ENCODE measurements at places on chromosomes 3 and 15.

DNA sequence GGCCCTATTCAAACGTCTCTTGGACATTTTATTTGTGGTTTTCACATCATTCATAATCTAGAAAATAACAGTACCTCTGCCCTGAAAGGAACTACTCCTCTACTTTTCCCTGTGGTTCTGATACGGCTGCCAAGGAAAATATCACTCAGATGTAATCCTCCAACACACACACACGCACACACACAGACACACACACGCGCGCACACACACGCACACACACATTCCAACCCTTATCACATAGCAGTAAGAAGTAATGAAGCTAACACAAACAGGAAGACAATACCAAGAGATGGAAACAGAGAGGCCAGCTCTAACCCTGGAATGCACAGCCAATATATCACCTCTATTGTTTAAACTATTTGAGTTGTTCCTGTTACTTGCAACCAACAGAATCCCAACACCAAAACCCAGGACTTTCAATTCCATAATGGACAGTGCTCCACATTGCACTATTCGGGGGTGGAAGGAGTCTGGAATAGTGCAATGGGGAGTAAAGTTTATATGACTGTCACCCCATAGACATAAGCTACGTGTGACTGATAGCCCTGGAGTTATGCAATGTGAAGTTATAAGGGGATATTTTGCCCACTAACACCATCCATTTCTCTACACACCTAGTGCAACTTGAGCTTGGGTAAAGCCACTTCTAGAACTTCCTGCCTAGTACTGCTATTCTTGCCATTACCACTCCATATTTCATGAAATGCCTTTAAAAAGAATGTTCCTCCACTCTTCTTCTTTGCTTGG is 71.3 kb upstream of the FNDC3B start:
- no peak for DNase-seq

DNA sequence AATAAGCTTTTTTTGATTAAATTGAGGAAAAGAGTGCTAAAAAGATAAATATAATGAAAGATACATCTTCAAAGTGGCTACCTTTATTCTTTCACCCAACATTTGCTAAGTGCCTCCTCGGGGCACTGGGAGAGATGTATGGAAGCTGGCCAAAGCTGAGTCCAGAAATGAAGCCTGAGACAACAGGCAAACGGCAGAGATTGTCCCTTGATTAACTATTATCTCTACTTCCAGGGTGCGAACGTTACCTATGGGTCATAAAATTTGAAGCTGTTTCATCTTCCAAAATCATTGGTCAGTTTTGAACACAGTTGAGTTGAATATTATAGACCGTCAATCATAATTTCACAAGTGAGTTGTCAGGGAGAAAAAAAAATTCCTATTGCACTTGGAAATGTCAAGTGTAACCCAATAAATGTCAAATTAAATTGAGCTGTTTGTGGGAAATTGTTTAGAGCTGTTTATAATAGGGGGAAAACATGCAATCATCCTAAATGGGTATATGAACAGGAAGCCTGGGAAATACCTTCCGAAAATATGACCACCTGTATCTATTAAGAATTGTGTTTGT is 73.9 kb downstream of the SUCLG2 start:
- no peak for DNase-seq

GRCh38 chr15:62068071-62068809 is 1.5 kb downstream of the C2CD4A start:
- peak; percentile 50 for DNase-seq

DNA sequence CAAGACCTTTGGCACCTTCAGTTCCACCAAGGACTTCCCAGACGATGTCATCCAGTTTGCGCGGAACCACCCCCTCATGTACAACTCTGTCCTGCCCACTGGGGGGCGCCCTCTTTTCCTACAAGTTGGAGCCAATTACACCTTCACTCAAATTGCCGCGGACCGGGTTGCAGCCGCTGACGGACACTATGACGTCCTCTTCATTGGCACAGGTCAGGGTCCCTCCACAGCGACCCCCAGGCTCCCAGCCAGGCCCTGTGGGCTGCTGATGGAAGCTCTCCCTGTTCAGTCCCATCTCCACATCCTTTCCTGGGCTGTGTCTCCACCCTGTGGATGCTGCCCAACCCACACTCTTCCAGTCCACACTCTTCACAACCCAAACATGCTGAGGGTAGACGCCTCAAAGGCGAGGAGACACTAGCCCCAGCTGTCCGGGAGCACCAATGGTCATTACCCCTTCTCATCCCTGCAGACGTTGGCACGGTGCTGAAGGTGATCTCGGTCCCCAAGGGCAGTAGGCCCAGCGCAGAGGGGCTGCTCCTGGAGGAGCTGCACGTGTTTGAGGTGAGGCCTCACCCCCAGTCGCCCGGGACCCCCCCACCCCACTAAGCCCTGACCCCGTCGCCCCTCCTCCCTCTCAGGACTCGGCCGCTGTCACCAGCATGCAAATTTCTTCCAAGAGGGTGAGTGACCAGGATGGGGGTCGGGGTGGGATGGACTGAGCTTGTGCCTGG is 4.3 kb upstream of the LSMEM2 start:
- DNase-seq, result peak; percentile 82

- DNase-seq, result peak; percentile 71
These were observed 68.8 kb upstream of the DLG1 start for GRCh38 chr3:197367081-197367780.

GRCh38 chr3:176692966-176693785 is 504.1 kb downstream of the TBL1XR1 start:
- DNase-seq, result no peak

DNA sequence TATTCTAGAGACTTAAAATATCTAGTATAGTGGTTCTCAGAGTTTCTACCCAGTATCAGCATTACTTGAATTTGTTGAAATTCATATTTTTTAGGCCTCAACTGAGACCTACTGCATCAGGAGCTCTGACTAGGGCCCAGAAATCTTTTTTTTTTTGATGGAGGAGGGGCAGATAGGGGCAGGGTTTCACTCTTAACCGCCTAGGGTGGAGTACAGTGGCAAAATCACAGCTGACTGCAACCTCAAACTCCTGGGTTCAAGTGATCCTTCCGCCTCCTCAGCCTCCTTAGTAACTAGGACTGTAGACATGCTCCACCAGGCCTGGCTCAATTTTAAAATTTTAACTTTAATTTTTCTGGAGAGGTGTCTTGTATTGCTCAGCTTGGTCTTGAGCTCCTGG is 36.6 kb downstream of the CHD2 start:
- no peak for DNase-seq

- DNase-seq, result peak; percentile 89
These were observed 66.0 kb downstream of the PDZRN3 start for GRCh38 chr3:73558727-73559075.

DNA sequence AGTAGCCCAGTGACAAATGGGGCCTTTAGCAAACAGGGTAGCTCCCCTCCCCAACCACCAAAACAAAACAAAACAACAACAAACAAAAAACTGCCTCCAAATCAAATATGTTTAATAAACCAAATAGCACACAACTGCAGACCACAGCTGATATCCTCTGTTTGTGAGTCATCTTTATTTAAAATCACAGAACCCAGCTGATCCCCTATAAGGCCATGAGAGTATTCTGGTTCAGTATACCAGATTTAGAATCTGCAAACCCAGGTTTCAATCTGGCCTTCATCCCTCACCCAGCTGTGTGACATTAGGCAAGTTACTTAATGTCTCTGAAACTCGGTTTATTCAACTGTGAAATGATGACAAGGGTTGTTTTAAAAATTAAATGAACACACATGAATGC is 124.5 kb downstream of the SUCLG2 start:
- DNase-seq, result no peak

- DNase-seq, result no peak
These were observed 28.1 kb upstream of the CD200R1L start for GRCh38 chr3:112874725-112875124.

GRCh38 chr3:57654267-57654666 is 38.6 kb downstream of the DENND6A start:
- no peak for DNase-seq

GRCh38 chr3:60298141-60298540 is 953.1 kb downstream of the FHIT start:
- DNase-seq, result no peak

DNA sequence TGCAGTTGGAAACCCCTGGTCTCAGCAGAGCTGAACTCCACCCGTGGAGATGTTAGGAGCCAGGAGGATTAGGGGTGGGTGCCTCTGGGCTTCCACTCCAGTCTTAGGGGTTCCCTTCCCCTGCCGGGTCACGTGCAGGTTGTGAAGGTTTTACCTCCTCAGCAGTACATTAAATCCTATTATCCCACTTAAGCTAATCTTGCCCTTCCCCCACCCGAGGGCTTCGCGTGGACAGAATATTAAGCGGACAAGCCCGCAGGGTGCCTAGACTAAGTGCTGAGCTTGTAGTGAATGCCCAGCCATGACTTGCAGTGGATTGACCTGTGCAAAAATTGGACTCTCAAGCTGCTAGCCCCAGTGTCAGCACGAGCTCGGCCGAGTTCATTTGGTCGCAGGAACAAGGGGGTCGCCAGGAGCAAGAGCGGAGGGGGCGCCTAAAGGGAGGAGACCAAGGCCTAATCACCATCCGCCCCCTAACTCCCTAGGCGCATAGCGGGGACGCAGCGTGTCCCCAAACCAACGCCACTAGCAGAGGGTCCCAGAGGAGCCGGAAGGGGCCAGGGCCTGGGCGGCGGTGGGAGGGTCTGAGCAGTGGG is 498 bp upstream of the SEMA4B start:
- no peak for DNase-seq

GRCh38 chr3:47098910-47099309 is 65.0 kb downstream of the SETD2 start:
- no peak for DNase-seq

GRCh38 chr3:59660852-59661625 is 611.2 kb upstream of the CFAP20DC start:
- DNase-seq, result no peak

DNA sequence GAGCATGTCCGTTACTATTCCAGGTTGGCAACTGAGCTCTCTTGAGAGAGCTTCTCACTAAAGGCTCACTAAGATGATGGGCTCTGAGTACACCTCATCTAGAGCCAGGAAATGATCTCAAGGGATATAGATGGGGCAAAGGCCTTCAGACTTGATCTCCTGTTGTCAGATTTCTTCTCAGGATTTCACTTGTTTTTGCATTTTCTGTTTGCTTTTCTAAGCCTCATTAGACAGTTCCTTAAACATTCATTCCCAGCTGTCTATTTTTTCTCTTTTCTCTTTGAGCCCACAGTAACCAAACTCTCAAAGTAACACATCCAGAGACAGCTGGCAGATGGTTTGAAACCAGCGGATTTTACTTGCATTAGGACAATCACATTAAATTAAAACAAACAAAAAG is 28.4 kb upstream of the ARL8B start:
- DNase-seq, result no peak

- no peak for DNase-seq
These were observed 6.4 kb downstream of the DUT start for GRCh38 chr15:48337607-48338006.

DNA sequence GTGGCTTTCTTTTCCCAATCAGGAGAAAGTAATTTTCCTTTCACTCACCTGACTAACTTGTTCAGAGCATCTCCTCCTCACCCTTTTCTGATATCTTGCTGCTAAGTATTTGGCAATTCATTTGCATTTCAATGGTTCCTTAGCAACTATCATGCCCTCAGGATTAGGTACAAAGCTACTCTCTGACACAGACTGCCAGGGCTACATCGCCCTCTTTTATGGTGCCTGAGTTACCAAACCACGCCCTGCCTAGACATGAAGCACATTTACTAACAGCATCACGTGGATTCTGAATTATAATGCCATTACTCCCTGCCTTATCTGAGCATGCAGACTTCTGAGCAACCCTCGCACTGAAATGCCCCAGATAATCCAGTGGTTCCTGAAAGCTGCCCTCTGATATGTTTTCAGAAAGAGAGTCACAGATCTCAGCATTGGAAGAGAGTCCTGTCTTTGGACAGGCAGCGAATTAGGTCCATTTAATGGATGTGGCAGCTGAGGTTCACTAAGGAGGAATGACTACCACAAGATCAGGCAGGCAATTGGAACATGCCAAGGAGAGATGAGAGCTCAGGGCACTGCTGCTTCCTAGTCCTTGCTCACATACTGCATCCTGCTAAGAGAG is 14.5 kb downstream of the EPHB1 start:
- DNase-seq, result no peak

- no peak for DNase-seq
These were observed 259.7 kb downstream of the RBMS3 start for GRCh38 chr3:29540544-29540943.

GRCh38 chr3:140910860-140911259 is 30.8 kb upstream of the SLC25A36 start:
- DNase-seq, result peak; percentile 36

- no peak for DNase-seq
These were observed 167.0 kb downstream of the AKAP13 start for GRCh38 chr15:85547386-85547785.

DNA sequence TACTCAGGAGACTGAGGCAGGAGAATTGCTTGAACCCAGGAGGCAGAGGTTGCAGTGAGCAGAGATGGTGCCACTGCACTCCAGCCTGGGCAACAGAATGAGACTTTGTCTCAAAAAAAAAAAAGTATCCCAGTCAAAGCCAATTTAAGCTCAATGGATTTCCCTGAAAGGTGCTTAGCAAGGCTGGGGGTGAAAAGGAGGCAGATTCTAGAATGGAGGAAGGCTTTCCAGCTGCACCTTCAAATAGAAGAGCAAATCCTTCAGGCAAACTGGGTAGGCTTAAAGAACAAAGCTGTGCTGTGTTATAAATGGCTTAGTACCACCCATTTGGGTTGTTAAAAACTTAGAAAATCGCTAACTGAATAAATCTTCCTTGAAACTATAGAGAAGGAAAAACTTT is 3.0 kb upstream of the IFT57 start:
- no peak for DNase-seq

- DNase-seq, result peak; percentile 89
These were observed 40.7 kb downstream of the LDHAL6B start for GRCh38 chr15:59247364-59247763.

DNA sequence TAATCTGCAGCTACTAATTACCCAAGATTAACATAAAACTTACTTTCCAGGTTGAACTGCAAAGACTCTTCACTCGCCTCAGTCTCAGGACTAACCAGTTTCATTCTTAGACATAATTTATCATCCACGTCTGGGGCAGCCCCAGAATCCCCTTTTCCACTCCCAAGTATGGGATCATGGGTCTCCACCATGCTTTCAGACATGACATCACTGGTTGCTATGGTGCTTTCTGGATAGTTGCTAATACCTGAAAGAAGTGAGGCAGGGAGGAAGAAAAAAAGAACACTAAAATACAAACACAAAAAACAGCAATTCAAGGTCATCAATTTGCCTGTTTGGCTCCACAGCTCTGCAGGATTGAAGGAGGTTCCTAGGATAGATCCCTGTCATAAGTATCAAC is 46.6 kb downstream of the TP53BP1 start:
- no peak for DNase-seq

GRCh38 chr3:45690336-45691035 is 1.3 kb downstream of the SACM1L start:
- DNase-seq, result no peak

GRCh38 chr3:2765002-2765579 is 345.1 kb downstream of the IL5RA start:
- DNase-seq, result peak; percentile 65

DNA sequence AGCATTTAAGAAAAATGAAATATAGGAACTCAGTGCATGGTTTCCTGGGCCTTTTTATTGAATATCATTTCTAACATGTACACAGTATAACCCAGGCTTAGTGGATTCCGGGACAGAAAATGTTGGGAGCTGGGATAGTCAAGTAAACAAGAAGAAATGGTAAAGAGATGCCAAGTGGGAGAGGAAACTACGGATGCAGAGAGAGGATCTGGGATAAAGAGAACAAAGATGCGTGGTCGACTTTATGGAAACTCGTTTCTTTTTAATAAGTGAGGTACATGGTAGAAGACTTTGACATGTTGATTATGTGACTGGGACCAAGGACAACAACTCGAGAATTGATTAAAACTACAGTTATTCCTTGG is 1.2 kb upstream of the GPR176 start:
- DNase-seq, result no peak
